Vagina (tissue), 2 donors: ENCODE measurements at places on chromosomes 13 and 19. TPM values are rescaled to one million over a fixed set of nuclear protein-coding genes. Genes with fewer than 3 reads are reported as not detected.

ZNF443 gene
- total RNA-seq: 5.9 TPM

DNA sequence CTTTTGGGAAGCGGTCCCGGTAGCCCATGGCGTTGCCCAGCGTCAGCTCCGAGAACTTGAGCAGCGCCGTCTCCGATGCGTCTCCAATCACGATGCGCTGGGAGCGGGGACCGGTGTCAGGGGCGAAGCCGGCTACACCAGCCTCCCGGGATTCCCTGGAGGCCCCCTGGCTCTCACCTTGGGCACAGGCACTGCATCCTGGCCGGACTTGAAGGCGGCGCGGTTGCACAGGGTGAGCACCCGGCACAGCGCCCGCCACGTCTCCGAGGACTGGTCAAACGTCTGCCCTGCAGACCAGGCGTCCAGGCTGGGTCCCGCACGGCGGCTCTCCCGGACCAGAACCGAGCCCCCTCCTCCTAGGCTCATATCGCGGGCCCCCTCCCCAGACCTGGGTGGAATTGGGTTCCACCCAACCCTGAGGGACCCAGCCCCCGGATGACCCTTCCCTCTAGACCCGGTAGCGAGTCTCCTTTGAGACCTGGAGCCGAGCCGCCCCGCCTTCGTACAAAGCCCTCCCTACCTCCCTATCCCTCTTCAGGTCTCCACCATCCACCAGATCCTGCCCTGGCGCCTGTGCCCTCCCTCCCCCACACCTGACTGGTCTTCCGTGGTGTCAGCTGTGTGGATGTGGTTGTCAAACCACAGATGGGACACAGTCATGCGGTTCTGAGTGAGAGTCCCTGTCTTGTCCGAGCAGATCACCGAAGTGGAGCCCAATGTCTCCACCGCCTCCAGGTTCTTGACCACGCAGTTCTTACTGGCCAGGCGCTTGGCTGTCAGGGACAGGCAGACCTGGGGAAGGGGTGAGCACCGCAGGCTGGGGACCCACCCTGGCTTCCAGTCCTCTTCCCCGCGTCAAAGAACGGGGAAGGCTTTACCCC lies 4.8 kb downstream of the ATP4A start:
- DNase-seq: no peak
- H3K4me1 ChIP-seq: peaks cover 13% of the 10 kb centered on the region
- H3K4me3 ChIP-seq: peak overlapping the region; percentile 16
- H3K36me3 ChIP-seq: no peaks in the 10 kb centered on the region

SIGLEC6 gene
- 1.2 TPM for total RNA-seq

NFIC gene
- 142 TPM for total RNA-seq

TRPC4 gene
- total RNA-seq: 8.3 TPM
